ENCODE measurements at places on chromosomes 6 and 20.
A peak's percentile ranks its signal among the peaks of the same experiment; 100 is the strongest.

GRCh38 chr20:32509639-32510066, 75.5 kb downstream of the NOL4L start:
- DNase-seq = peak; percentile 71

- no peak for DNase-seq
Measured at GRCh38 chr20:17061715-17062114, 165.1 kb upstream of the PCSK2 start.

- peak; percentile 22 for DNase-seq
Measured at GRCh38 chr6:33914645-33915044, 110.8 kb upstream of the MLN start.

GRCh38 chr6:20013066-20013861, 176.1 kb downstream of the ID4 start:
- no peak for DNase-seq

GRCh38 chr6:44128020-44128917, 915 bp downstream of the TMEM63B start:
- DNase-seq = peak; percentile 25

DNA sequence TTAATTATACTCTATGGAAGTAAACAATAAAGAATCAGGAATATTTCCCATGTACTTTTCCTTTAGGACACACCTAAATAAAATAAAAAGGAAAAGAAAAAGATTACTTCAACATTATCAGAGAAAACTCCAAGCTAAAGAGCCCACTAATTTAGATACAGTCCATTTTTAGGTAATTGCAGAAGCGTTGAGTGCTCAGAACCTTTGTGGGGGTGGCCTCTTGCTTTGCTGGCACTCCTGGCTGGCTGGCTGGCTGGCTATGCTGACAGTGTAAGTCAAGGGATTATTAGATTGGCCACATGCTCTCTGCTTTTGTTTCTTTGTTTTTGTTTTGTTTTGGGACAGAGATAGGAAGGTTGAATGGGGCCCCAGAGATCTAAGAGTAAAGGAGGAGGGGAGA, at the start of gene GJE1:
Gene GJE1, plus strand, starts transcription at position 301 of the 400 bp plus-strand sequence. CDS start 234 bp downstream, outside the sequence.
- DNase-seq = no peak

GRCh38 chr20:21509597-21510371, 4.1 kb downstream of the NKX2-2 start:
- DNase-seq = peak; percentile 34

GRCh38 chr6:41780551-41781365, at the start of gene PRICKLE4:
TSS of gene PRICKLE4 (plus strand) at chr6:41780782. CDS start at chr6:41783474, 2,692 bp downstream.
- DNase-seq = no peak

DNA sequence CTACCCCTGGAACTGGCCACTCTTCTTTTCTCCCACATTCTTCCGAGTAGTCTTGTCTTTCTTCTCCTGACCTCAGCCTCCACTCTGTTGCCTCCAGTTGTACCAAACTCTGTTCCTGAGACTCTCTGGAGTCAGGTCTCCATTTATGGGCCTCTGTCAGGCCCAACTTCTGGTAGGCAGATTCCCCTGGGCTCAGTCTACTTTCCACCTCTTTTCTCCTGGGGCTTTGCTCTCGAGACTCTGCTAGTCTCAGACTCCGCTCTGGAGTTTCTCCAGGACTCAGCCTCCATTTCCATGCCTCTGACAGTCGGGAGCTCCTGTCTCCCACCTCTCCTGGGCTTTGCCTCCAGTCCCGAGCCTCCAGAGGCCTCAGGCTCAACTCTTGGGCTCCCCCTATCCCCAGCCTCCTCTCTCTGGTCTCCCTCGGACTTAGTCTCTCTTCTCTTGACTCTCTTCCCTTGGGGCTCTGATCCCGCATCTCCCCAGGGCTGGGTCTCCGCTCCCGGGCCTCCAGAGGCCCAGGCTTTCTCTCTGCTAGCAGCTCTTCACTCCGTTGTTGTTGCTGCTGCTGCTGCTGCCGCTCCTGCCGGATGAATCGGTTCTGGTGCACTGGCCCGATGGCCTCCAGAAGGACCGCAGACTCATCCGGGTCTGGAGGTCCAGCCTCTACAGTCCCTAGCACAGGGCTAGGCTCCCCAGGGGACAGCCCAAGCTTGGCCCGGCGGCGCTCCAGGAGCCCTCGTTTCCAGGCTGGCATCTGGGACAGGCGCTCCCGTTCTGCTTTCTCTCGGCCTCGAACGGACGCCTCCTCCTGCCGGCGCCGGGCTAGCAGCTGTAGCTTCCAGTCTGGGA, 1.1 kb downstream of the PPP1R18 start:
- peak; percentile 34 for DNase-seq

GRCh38 chr6:1327630-1328029, 15.7 kb downstream of the FOXQ1 start:
- DNase-seq = no peak

DNA sequence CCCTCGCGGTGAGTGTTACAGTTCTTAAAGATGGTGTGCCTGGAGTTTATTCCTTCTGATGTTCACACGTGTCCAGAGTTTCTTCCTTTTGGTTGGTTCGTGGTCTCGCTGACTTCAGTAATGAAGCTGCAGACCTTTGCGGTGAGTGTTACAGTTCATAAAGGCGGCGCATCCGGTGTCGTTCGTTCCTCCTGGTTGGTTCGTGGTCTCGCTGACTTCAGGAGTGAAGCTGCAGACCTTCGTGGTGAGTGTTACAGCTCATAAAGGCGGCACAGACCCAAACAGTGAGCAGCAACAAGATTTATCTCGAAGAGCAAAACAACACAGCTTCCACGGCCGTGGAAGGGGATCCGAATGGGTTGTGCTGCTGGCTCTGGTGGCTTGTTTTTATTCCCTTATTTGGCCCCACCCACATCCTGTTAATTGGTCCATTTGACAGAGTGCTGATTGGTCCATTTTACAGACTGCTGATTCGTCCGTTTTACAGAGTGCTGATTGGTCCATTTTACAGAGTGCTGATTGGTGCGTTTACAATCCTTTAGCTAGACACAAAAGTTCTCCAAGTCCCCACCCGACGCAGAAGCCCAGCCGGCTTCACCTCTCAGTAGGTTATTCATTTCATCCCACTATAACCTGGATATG, 48.2 kb upstream of the ARG1 start:
- DNase-seq = no peak

DNA sequence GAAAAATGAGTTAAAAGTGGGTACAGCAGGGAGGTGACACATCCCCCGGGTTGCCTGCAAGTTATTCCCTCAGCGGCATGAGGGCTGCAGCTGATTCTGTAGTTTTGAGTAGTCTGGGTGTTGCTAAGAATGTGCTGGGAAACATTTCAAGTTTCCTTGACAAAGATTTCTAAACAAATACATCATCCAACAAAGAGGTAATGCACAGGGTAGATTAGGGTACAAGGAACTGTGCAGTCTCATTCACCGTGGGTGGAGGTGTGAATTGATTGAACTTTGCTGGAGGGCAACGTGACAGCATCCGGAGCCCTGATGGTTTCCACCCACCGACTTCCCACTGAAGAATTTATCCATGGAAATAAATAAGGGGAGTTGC, 21.8 kb downstream of the CASS4 start:
- no peak for DNase-seq

DNA sequence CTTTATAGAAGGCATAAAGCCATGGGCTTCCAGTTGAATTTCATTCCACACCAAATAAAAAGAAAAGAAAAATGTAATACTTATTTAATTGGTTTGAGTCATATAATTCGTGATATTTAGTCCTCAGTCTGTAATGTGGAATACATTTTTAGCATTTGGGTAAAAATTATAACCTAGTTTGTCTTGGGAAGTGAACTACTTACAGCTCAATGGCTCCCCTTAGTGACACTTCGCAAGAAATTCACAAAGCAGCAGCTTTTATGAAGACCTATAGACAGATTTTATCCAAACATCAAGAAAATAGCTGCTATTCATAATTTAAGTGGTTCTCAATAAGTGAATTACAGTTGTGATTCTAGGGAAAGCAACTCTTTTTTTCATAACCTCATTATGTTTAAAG, 72.1 kb downstream of the RSPO3 start:
- DNase-seq = no peak

- DNase-seq = no peak
Measured at GRCh38 chr6:72798196-72798595, 176.3 kb downstream of the KCNQ5 start.

DNA sequence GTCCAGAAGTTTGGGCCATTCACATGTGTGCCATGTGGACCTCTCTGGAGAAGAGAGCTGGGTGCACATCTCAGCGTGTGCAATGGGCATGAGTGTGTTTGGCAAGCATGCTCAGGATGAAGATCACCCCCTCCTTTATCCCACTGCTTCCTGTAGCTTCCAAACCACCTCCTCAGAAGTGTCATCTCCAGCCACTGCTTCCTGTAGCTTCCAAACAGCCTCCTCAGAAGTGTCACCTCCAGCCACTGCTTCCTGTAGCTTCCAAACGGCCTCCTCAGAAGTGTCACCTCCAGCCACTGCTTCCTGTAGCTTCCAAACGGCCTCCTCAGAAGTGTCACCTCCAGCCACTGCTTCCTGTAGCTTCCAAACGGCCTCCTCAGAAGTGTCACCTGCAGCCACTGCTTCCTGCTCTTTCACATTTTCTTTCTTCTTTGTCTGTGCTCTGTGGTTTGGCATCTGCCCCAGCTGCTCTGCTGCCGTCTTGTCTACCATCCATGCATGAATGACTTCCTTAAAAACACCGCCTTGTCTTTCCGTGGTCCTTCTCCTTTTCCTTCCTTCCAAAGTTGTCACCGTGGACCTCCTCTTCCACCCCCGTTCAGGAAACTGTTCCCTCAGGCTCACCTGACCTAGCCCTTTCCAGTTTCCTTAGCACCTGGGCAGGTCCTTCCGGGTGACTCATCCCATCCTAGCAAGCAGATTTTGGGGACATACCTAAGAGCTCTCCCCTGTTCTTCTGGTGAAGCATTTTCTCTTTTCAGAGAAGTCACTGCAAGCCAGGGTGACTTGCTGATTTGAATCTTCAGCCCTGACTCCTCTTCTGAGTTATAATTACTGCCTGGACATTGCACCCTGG, 43.5 kb upstream of the TIAM2 start:
- DNase-seq = peak; percentile 9

DNA sequence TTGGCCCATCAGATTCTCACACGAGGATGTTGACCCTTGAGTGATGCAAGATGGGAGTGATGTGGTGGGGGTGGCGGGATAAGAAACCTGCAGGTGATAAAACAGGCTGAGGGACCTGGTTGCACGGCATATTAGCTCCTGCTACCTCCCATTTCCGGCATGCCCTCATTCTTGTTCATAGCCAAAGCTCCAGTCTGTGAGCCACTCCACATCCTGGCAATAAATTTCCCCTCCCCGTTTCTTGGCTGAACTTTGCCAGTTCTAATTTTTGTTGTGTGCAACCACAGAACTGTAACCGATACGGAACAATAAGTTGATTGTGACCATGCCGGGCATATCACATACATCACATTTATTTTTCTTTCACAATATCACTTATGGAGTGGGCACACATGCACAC, 41.6 kb upstream of the NFATC2 start:
- no peak for DNase-seq

- no peak for DNase-seq
Measured at GRCh38 chr6:44739181-44739580, 351.7 kb downstream of the CDC5L start.

DNA sequence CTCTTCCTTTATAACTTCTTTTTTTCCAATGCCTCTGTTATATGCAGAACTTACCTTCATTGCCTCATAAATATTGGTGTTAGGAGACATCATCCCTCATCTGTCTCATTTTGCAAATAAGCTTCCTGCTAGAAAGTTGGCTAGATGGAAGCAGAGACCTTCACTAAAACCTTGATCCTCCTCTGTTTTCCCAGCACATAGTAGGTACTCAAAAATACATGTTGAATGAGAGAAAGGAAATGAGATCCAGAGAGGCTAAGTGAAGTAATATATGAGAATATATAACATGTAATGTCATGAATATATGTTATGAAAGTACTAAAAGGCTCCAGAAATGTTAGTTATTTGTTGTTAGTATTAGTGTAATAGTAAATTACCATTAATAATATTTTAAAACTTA, 91.9 kb downstream of the CDKAL1 start:
- no peak for DNase-seq

GRCh38 chr20:62635852-62636251, 6.5 kb upstream of the SLCO4A1 start:
- no peak for DNase-seq

DNA sequence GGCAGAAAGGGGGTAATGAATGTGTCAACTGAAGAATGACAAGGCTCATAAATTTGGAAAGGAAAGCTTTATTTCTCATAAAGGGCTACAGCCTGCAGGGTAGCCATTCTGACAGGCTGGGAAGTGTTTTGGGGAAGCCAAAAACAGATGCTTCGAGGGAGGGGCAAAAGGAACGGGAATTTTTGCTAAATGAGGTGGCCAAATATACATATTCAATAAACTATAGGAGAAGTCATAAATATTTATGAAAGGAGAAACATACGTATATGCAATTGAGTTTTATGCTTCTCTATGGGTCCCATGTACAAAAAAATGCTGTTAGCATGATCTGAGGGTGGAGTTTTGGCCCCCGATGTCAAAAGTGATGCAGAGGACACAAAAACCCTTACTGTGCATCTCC, 180.7 kb downstream of the FNDC1 start:
- DNase-seq = no peak

DNA sequence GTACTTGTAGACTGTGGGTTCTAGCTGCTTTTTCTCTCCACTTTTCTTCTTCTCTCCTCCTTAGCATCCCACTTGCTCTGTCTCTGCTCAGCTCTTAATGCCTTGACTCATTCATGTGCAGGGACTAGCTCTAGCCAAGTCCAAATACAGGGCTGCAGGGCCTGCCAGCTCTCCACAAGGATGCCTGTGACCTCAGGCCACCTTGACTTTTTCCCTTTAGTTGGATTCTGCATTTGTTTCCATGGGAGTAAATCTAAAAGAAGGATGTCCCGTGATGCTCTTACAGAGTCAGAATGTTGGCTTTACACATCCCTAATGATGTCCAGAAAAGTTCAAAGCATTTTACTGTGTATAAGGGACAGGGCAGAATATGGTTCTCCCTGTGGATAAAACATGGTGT, 101.8 kb upstream of the PREP start:
- no peak for DNase-seq

DNA sequence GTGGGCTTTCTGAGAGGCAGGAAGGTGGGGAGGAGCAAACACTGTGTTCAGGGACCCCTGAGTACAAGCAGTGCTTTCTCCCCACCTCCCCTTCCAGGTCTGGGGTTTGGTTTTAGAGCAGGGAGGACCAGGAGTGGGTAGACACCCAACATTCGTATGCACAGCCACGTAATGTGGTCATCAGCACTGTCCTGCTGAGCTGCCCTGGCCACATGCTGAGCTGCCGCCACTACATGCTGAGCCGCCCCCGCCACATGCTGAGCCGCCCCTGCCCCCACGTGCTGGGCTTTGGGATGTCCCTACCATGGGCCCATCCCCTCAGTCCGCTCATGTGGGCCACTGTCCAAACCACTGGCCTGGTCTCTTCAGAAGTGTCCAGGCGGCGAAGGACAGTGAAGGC, 214.9 kb upstream of the CST7 start:
- no peak for DNase-seq

GRCh38 chr6:38503032-38503773, 136.5 kb downstream of the BTBD9 start:
- no peak for DNase-seq

GRCh38 chr6:156598071-156598854, 178.9 kb upstream of the ARID1B start:
- no peak for DNase-seq
